GM12865 (cell line): ENCODE measurements at places on chromosomes 1 and 21.

DNA sequence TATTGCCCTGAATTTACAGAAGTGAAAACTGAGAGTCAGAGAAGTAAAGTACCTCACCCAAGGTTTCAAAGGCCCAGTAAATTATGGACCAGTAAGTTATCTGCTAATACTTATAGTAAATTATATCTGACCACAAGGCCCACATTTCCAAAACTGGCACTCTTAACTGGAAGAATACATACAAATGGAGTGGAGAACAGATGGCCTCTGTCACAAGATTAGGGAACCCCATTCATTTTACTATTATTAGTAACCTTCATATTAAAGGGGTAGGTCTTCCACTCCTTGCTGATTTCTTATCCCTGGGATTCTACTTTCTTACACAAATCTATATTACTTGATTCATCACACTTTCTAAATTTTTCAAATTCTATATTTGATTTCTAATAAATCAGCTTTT, 588.8 kb downstream of the NEGR1 start:
- no peak for DNase-seq

DNA sequence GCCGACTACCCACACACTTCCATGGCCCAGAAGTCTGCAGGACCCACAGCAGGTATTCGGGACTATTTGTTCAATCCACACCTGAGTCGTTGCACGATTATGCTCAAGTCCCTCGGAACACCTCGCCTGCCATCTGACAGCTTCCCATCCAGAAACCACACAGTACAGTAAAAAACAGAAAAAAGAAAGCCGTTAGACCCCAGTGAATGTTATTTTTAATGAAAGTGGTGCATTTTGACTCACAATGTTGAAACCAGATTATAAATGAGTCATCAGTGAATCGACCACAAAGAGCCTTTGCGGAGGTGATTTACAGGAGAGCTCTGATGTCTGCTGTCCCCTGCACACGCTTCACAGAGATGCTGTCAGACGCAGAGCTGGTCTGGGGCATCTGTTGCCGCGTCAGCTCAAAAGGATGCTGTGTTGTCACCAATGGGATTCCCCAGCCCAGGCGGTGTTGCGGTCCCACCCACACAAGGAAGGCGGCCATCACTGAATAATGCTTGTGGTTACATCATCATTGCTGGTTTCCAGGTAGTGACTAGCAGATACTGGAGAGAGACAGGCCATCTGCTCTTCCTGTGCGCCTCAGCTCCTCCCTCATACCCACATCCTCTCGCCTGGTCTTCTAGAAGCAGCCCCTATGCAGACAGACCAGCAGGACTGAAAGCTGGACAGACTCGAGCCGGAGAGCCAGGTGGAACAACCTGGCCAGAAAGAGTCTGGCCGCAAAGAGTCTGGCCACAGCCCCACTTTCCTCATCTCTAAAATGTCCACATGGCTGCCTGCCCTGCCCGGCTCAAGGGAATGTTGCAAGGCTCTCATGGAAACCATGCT, 116.8 kb downstream of the TOMM20 start:
- peak; percentile 100 for DNase-seq

DNA sequence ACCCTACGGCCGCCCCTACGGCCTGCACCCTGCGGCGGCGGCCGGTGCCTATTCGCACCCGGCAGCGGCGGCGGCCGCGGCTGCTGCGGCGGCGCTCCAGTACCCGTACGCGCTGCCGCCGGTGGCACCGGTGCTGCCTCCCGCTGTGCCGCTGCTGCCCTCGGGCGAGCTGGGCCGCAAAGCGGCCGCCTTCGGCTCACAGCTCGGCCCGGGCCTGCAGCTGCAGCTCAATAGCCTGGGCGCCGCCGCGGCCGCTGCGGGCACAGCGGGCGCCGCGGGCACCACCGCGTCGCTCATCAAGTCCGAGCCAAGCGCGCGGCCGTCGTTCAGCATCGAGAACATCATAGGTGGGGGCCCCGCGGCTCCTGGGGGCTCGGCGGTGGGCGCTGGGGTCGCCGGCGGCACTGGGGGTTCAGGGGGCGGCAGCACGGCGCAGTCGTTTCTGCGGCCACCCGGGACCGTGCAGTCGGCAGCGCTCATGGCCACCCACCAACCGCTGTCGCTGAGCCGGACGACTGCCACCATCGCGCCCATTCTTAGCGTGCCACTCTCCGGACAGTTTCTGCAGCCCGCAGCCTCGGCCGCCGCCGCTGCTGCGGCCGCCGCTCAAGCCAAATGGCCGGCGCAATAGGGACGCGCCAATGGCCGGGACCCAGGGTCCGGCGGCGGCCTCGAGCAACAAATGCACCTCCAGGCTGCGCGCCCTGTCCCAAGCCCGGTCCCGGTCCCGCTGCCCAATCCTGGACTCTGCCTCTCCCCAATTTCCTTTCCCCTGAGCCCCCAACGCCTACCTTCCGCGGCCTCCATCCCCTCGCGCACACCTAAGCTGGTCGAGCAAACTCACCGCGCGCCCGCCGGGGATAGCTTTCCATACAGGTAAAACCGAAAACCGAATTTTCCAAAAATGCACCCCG, 1.8 kb downstream of the FOXD3 start:
- no peak for DNase-seq

- DNase-seq: no peak
These were observed 25.0 kb downstream of the SCP2 start for GRCh38 chr1:52952112-52952511.

DNA sequence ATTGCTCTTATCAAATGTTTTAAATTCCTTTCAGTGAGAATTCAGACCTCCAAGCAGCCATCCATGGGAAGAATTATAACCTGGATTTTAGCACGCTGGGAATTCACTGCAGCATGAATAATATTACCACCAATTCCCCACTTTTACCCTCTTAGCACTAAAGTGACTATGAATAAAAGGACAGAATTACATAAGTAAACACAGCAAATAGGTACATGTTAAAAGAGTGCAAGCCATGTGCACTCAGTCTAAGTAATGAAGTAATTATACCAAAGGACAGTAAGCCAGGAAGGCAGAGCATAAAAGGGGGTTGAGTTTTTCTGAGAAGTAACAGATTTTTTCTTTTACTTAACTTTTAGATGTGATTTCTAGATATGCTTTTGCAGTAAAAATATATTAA, 176.3 kb downstream of the DENND1B start:
- DNase-seq: no peak

GRCh38 chr1:55773211-55773940, 558.2 kb upstream of the USP24 start:
- DNase-seq: no peak

- no peak for DNase-seq
These were observed 6.6 kb downstream of the CLSPN start for GRCh38 chr1:35763201-35763600.

DNA sequence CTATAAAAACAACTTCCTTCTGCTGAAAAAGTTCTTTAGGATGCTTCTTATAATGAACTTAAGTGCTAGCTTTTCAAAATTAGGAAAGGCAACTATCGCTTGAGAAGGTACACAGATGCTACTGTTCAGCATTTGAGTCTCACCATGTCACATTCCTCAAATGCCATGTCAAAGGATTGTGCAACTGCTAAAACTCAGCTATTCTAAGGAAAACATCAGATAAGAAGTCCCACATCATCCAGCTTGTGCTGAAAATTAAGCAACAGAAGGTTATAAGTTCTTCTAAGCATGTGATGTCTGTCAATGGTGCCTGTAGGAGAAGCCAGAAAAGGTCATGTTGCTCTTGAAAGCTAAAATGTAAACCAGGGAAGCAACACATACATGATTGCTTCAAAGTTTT, 36.5 kb downstream of the MCOLN2 start:
- no peak for DNase-seq

- peak; percentile 61 for DNase-seq
These were observed 1.2 kb downstream of the SARS1 start for GRCh38 chr1:109214695-109215623.

GRCh38 chr1:213327017-213327667, 276.1 kb downstream of the RPS6KC1 start:
- DNase-seq: no peak

DNA sequence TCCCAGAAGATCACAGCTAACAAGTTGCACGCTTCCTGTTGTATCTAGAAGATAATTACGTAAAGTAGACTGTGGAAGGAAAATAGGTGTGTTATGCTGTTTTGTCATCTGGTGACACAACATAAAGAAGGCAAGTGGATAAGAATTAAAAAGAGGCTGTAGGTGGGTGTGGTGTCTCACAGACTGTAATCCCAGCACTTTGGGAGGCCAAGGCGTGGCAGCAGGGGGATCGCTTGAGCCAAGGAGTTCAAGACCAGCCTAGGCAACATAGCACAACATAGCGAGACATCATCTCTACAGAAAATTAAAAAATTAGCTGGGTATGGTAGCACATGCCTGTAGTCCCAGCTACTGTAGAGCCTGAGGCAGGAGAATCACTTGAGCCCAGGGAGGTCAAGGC, 17.9 kb upstream of the ZNF281 start:
- DNase-seq: no peak

DNA sequence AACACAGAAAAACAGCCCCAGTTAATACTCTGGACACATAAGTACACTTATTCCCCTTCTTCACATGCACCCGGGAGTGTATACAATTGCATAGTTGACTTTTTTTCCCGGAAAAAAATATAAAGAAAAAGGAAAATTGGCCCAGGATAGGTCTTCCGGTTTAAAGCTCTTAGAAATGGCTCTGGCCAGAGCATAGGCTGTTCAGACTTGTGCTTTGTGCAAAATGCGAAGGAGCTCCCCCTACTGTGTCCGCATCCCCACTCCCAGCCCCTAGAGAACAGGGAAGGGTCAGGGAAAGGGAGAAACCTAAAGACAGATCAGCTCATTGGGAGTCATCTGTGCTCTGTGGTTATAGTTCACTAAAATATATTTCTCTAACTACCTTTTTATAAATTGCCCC, 5.5 kb upstream of the MTMR11 start:
- no peak for DNase-seq

GRCh38 chr1:61132176-61132638, 49.8 kb downstream of the NFIA start:
- DNase-seq: no peak

DNA sequence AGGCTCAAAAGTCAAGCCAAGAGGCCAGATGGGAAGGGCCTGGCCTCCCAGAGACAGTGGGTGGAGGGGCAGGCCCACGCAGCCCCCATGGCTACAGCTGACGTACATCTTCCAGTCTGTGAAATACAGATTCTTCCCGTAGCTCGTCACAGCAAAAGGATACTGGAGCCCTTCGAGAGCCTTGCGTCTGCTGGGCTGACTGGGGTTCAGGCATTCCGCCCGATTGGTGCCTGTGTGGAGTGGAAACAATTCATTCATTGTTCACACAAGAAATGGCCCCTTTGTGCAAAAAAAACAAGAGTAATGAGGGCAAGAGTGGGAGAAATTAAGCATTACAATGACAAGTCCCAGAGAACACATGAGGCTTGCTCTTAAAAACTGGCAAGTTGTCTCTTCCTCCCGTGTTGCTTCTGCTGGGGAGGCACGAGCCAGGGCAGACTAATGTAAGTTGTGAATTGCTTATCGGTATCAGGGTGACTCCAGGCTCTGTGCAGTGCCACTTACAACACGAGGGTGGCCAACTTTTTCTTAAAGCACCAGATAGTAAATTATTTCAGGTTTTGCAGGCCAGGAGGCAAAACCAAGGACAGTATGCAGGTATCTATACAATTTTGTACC, 85.1 kb downstream of the NID1 start:
- DNase-seq: no peak

DNA sequence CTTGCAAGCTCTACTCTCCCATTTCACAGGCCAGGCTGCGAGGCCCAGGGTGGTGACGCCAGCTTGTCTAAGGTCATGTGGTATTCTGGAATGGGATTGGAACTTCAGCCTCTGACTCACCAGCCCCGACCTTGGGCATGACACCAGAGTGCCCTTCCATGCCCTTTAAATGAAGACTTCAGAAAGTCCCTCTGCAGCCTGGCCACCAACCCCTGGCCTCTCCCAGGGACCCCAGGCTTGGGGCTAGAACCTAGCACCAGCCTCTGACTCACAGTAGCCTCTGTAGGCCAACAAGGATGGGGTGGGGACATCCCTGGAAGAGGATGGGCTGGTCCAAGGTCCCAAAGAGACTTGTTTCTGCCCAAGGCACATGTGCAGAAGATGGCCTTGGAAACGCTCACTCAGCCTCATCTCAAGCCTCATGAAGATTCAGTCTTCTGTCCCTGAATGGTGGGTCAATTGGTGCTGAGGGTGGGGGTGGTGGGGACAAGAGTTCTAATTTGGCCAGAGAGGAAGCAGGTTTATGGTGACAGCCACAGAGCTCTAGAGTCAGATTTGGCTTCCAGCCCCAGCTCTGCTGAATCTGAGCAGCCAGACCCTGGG, 36.1 kb upstream of the RUNX3 start:
- no peak for DNase-seq

- DNase-seq: no peak
These were observed 118.3 kb upstream of the USP24 start for GRCh38 chr1:55333461-55333860.

DNA sequence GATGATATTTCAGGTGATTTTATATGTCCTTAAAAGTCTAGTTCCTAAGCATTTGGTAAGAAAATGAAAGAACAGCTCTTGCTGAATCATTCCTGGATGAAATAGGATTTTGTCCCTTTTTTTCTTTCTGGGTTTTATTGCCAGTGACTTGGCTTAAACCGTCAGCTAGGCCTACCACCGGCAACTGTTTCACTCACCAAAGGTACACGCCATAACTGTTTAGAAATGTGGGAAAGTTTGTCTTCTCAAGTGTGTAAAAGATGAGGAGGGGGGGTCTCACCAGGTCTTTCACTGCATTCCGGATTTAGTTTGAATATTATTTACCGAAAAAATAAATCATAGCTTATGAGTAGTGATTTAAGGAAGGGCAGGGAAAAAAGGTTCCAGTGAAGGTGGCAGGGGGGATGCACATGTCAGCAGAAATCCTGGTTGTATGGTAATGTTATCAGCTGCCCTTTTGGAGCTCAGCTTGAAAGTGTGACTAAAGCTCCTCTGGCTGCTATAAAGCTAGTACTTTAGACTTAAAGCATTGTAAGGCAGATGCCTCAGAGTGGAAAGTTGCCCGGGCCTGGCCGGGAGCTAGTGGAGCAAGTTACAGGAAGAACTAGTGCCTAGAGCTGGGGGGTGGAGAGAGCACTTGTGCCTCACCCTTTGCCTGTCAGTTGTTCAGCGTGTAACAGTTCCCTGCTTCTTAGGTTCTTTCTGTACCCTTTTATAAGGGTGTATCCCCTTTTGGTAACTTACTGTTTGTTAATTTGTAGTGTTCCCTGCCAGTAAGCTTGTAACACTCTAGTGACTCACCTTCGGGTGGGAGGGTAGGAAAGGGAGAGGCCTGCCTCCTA, 3.1 kb downstream of the ATP1A1 start:
- DNase-seq: peak; percentile 69

GRCh38 chr1:178241057-178241456, 147.2 kb downstream of the RASAL2 start:
- DNase-seq: no peak

GRCh38 chr1:115771847-115772457, 3.4 kb upstream of the CASQ2 start:
- DNase-seq: peak; percentile 81

GRCh38 chr1:225230483-225230882, 197.4 kb downstream of the LBR start:
- DNase-seq: no peak

DNA sequence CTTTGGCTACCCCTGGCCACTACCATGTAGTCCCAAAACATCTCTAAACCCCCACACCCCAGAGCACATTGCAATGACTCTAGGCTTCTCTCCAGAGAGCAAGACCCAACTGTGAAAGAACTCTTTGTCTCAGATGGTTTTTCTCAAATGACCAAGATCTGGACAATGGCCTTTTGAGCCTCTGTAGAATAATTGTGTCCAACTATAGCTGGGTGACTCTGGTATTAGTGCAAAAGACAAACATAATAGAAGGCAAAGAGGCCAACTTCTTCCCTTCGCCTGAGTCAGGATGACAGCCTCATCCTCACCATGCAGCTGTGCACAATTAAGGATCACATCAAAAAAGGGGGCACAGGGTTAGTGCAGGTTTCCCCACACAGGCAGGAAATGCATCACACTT, 139.6 kb downstream of the BRINP2 start:
- DNase-seq: no peak
